ENCODE measurements at places on chromosomes 6 and 20. TPM values are rescaled to one million over a fixed set of nuclear protein-coding genes. Genes with fewer than 3 reads are reported as not detected.

MTFR2 gene
- 8.1 TPM for total RNA-seq

FKBP5 gene
- total RNA-seq = 14.5 TPM

FAM83B gene
- 0.12 TPM for total RNA-seq

LAMA5 gene
- total RNA-seq = 68.2 TPM

TGM3 gene
- total RNA-seq = not detected

KHDC1 gene
- 3.9 TPM for total RNA-seq

PAX1 gene
- total RNA-seq = not detected

FANCE gene
- total RNA-seq = 10.4 TPM

BFSP1 gene
- 1.5 TPM for total RNA-seq

Data from uterine smooth muscle cell (primary cell).